Kidney capillary endothelial cell (primary cell): ENCODE measurements at places on chromosomes 11 and 22.

- no peak for DNase-seq
These were observed 12.9 kb upstream of the PIK3IP1 start for GRCh38 chr22:31305194-31305593.

DNA sequence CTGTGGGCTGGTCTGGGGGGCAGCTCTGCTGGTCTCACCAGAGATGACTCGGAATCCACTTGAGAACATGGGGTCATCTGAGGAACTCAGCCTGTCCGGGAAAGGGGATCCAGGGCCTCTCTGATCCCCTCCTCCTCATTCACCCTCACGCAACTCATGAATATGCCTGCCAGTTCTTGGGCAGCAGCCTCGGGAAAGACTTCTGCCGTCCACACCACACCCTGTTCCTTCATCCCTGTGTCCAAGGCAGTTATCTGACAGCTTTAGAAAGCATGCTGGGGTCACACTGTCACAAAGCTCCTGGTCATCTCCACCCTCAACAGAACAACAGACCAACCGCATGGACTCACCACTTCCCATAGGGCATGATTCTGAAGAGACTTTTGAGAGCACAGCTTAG lies 88.3 kb downstream of the AMOTL1 start:
- no peak for DNase-seq

DNA sequence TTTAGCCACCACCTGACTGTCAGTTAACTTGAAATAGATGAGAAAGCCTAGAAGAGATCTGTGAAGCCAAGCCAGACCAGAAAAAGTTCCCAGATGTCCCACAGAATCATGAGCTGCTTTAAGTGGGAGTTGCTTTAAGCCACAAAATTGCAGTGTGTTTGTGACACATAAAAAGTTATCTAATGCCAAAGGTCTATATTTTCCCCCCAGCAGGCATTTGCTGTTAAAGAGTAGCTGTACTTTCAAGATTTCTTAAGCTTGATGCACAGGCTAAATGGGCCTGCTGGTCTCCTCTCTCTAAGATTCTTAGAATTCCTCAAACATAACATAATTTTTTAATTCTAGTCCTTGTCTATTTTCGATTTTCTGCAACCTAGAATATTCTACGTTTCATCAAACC lies 825.7 kb downstream of the FAM181B start:
- no peak for DNase-seq

- DNase-seq, result no peak
These were observed 409 bp upstream of the TMEM134 start for GRCh38 chr11:67469508-67469811.

GRCh38 chr22:45291931-45292290 lies 7.2 kb downstream of the UPK3A start:
- no peak for DNase-seq

DNA sequence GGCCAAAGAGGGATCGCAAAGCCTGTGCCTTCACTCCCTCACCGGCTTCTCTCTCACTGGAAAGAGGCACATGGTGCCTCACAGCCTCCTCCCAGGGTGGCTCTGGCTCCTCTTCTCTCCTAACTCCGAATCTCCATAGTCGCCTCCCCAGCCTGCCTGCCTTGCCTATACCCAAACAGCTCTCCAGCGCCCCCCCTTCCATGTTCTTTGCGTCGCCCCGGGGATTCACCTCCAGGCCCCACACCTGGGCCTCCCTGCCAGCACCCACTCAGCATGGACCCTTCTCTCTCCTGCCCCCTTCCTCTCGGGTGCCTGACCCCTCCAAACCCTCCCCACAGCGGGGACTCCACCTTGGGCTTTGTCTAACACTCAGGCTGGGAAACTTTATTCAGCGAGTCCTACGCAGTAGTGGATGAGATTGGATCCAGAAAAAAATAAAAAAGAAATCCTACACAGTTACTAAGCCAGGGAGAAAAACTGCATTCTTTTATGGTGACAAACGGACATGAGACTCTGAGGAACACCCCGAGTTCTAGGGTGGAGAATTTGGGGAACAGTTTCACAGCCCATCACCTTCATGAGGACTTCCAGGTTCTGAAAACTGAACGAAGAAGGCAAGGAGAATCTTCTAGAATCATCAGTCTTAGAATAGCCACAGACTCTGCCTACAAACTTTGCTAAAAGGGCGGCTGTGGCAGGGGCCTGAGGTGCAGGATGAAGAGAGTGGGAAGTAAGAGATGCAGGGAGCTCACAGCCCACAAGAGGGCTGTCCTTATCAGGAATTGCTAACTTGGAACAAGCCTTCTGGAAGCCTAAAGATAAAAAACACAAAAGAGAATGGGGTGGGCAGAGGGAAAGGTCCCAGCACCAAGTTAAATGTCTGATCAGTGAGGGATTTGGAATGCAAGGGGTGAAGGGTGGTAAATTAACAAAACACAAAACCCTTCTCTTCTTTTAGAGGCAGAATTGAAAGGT lies 5.3 kb downstream of the PPM1F start:
- DNase-seq, result peak; percentile 73

GRCh38 chr11:45106440-45106839 lies 40.0 kb upstream of the PRDM11 start:
- DNase-seq, result no peak

GRCh38 chr11:64607381-64607985 lies 16.5 kb downstream of the SLC22A12 start:
- no peak for DNase-seq

- peak; percentile 10 for DNase-seq
These were observed 165.9 kb upstream of the NCAM1 start for GRCh38 chr11:112795142-112795815.

GRCh38 chr11:3044004-3044403 lies 13.2 kb downstream of the CARS1 start:
- DNase-seq, result no peak

DNA sequence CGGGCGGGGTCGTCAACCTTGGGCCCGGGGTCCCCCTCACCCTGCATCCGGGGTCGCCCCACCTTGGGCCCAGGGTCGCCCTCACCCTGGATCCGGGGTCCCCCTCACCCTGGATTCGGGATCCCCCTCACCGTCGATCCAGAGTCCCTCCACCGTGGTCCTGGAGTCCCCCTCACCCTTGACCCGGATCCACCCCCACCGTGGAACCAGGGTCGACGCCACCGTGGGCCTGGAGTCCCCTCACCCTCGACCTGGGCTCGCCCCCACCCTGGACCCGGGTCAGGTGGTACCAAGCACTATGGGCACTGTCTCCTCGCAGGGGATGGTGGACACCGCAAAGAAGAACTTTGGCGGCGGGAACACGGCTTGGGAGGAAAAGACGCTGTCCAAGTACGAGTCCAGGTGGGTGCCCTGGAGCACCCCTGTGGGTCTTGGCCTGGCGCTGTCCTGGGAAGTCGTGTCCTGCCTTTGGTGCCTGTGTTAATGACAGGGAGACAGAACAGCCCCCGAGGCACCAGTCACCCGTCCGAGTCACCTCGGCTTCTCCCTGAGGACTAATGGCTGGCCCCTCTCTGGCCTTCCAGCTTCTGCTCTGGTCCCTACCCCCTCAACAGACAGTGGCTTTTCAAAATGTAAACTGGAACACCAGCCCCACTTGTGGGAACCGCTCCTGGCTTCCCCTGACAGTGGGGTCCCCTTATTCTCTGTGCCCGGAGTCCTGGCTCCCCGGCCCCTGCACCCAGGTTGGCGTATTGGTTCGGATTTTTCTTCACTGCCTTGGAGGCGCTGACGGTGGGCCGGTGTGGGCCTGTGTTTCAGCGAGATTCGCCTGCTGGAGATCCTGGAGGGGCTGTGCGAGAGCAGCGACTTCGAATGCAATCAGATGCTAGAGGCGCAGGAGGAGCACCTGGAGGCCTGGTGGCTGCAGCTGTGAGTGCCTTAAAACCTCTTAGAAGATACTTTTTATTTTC lies 762 bp downstream of the CRELD2 start:
- DNase-seq, result no peak

GRCh38 chr11:62435846-62436660 lies 17.2 kb downstream of the SCGB1A1 start:
- no peak for DNase-seq
